ENCODE measurements at places on chromosomes 5 and 9.

GRCh38 chr9:105972466-105973204, 278.3 kb downstream of the TMEM38B start:
- no peak for DNase-seq

- DNase-seq, result no peak
These were observed 518.9 kb downstream of the CTNND2 start for GRCh38 chr5:11385251-11385900.

DNA sequence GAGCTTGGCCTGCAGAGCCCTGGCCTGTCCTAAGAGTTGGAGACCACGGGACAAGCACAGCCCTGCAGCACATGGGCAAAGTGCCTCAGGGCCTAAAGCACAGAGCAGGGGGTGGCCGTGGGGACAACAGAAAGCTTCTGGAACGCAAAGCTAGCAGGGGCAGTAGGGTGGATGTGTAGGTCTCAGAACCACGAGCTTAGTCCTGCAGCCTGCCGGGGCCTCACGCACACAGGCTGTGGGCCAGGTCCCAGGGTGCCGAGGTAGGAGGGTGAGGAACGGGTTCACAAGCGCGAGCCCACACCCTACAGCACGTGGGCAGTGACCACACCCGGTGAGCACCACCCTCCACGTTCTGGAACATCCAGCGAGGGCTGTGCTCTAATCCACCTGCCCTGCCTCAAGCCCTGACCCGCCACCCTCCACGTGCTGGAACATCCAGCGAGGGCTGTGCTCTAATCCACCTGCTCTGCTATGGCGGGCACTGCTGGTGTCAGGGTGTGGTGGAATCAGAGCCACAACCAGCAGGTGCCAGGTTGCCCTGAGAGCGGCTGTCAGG, 9.3 kb downstream of the CLPTM1L start:
- no peak for DNase-seq

DNA sequence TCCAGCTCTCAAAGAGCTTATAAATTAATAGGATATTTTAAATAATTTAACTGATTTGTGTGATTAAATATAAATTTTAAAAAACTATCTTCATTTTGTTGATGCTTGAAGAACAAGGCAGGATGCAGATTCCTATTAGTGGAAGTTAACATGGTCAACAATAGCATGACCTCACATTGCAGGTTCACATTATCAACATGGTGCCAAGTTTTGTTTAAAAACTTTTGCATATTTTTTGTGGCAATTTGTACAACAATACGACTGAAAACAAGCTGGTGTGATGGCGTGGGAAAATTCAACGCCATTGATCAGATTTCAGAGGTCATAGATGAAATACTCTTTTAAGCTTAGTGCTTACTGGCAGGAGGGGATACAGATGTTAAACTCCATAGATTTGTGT, 114.1 kb upstream of the MYO10 start:
- no peak for DNase-seq

- DNase-seq, result no peak
These were observed 275.9 kb downstream of the CRB2 start for GRCh38 chr9:123631862-123632261.

DNA sequence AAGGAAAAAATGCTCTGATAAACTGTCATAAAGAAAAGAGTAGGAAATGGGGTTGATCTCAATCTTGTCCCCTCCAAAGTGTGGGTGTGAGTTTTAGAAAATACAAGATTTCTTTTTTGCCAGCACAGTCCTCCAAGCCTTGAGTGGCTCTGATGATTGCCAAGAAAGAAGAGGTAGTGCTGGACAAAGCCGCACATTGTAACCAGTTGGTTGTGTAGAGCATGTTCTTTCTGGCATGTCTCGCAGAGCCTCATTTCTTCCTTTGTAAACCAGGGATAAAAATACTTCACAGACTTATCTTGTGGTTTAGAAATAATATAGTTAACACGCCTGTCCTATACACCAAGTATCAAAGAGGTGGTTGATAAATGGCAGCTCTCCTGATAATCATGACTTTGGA, 30.4 kb downstream of the PRLR start:
- no peak for DNase-seq

- DNase-seq, result no peak
These were observed 286.3 kb downstream of the ADGRV1 start for GRCh38 chr5:90844931-90845330.

DNA sequence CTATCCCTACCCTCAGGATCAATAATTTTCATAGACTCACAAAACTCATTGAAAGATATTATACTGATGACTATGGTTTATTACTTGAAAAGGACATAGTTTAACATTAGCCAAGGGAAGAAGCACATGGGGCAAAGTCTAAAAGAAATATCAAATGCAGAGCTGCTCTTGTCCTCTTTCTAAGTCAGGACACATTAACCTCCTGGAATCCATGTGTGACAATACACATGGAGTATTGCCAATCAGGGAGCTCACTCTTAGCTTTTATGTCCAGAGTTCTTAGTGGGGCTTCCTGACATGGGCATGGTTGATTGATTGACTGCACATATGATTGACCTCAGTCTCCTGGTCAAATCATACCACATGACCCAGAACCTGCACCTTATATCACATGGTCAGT, 165.5 kb upstream of the COX7C start:
- no peak for DNase-seq

- DNase-seq, result no peak
These were observed 60.5 kb downstream of the MAP1B start for GRCh38 chr5:72167804-72168203.

Data from stimulated activated CD8-positive, alpha-beta memory T cell treated with anti-CD3 and anti-CD28 coated beads, Interleukin-7, amount 100 ng/mL, for 1 hour (primary cell).